GM23338 (cell line): ENCODE measurements at places on chromosomes 7 and 10.

DNA sequence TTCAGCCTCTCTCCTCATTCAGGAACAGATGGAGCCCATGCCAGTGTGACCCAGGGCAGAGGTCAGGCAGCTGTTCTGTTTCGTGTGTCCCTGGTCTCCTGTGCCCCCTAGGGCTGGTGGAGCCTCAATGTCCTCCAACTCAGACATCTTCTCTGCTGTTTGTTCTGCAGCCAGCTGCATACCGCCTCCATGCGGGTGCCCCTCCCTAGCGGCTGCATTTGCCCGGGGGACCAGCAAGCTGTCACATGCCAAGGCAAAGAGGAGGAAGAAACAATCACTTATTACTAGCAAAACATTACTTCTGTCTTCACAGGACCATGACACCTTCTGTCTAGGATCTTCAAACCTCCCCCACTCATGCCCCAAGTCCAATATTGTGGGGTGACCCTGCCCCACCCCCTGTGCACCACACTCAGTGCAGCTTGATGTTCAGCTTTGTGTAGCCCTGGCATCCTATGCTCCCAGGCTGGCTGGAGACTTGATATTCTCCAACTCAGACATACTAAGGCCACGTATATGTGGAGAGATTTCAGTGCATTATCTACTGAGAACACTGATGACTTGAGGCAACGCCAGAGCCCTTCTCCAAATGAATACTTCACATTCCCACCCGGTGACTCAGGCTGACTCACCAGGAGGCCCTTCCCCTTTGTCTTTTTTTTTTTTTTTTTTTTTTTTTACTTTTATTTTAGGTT lies 188.9 kb downstream of the SKIDA1 start:
- peak; percentile 85 for DNase-seq

DNA sequence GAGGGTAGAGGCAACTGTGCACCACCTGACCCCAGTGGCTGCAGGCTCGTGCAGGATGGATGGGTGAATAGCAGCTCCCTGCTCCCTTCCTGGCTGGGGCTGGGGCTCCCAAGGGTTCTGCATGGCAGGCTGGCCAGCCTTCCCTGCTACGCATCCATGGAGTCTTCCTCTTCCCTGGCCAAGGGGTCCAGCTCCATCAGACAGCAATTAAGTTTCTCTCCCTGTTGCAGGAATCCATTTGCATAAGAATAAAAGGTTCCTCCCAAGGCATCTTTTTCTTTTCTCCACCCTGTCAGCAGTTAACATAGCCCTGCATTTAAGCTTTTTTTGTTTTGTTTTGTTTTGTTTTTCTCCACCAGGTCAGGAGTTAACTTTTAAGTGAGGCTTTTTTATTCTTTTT lies 10.0 kb upstream of the CPA2 start:
- peak; percentile 41 for DNase-seq

- DNase-seq, result no peak
These were observed 176.3 kb upstream of the SLC26A5 start for GRCh38 chr7:103622274-103622673.

- DNase-seq, result peak; percentile 86
These were observed 365.9 kb downstream of the REEP3 start for GRCh38 chr10:63887023-63887589.

DNA sequence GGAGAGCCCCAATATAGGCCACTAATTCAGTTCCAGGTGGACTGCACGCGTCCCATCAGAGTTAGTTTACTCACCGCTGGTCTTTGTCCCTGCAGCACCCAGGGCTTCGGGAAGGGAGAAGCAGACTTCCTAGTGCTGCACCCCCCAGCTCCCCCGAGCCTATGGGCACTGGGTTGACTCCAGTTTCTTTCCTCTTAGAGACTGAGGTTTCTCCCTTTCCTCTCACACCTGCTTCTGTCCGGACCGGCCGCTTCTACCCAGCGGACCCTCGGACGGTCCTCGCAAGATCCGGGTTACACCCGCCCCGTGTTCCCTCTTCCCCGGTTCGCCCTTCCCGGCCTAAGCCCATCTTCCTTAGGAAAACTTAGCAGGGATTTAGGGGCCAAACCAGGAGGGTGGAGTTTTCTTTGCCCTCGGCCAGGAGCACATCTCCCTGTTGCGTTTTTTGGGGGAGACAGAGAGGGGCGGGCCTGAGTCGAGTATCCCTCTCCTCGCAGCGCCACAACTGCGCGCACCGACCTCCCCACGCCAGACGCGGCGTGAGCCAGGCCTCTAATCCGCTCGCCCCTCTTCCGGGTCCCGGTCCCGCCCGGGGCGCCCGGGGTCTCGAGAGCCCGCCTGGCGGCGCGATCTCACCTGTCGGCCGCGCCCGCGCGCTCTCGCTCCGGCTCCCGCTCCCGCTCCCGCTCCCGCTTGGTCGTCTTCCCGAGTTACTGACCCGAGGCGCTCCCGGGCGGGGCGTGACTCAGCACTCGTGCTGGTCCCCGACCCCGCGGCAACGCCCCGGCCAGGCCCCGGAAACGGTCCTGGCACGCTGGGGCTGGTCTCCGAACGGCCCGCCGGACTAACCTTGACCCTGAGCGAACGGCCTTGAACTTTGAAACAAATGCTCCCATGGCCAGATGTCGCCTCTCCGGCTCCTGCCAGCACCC lies at the start of gene AIFM2:
Gene AIFM2, minus strand, starts transcription at position 728 of the 932 bp plus-strand sequence. CDS start 8,741 bp downstream, outside the sequence.
- peak; percentile 91 for DNase-seq

GRCh38 chr10:15700078-15700674 lies 19.5 kb downstream of the ITGA8 start:
- DNase-seq, result no peak

DNA sequence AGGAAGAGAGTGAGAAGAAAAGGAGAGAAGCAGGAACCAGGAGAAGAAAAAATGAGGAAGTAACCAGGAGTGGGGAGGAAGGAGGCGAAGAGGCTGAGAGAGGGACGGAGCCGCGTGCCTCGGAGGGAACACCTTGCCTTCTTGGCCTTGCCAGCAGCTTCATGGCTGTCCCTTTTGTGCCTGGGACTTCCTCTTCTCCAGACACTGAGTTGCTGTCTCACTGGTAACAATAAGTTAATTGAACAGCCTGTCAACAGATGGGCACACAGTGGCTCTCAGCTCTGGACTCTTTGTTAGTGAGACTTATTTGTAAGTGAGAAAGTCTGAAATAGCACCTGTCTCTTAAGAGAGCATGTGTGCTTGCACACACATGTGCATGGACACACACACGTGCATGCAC lies 83.2 kb downstream of the GATA3 start:
- no peak for DNase-seq

GRCh38 chr7:126937171-126937570 lies 315.6 kb downstream of the GRM8 start:
- no peak for DNase-seq

DNA sequence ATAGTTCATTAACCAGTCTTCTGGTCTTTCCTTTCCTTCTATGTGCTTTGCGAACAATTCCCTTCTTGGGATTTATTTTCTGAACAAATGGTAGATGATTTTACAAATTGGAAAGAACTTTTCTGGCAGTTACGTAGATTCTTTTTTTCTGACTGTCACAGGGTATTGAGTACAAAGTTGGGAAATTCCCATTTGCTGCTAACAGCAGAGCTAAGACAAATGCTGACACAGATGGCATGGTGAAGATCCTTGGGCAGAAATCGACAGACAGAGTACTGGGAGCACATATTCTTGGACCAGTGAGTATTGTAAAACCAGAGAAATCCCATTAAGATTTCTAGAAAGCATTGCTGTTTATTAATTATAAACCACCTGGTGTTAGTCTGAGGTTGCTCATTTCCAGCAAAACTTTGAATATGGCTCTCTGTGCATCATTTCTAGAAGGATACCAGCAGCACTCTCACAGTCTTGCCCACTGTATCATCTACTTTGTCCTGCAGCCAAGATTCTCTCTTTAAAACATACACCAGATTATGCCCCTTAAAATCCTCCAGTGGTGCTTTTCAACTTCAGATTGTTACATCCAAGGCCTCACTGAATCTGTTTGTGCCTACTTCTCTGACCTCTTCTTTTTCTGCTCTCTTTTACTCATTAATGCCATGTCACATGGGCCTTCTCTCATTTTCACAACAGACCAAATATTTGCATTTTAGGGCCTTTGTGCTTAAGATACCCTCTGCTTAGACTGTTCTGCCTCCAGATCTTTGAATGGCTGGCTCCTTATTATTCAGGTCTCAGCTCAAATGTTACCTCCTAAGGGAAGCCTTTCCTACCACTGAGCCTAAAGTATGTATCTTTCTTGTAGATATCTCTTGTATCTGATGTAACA lies 27.0 kb downstream of the DLD start:
- no peak for DNase-seq

- peak; percentile 30 for DNase-seq
These were observed 53.6 kb downstream of the AFAP1L2 start for GRCh38 chr10:114350751-114351150.

DNA sequence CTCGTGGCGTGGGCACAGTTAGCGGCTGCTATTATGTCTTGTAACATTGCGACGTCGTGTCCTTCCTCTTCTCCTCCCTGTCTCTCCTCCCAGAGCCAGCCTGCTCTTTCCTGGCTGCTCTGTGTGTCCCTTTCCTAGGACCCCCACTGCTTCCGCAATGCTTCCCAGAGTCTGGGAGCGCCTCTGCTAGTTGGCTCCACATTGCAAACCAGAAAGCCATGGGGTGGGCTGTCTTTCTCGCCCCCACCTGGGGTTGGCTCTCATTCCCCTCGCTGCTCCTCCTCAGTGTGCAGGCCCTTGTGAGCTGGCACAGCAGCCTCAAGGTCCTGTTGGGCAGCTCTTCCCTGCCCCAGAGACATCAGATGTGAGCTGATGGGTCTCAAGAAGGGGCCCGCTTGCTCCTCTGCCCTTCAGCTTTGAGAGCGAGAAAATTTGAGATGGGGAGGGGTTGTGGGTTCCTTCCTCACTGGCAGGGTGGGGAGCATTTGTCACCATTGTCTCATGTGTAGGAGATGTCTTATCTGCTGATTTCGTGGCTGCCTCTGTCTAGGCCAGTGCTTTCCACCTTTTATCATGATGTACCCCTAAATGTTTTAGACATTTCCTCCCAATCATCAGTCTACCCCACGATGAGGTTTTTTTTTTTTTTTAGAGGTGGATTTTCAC lies 3.3 kb downstream of the ADAMTS14 start:
- no peak for DNase-seq

DNA sequence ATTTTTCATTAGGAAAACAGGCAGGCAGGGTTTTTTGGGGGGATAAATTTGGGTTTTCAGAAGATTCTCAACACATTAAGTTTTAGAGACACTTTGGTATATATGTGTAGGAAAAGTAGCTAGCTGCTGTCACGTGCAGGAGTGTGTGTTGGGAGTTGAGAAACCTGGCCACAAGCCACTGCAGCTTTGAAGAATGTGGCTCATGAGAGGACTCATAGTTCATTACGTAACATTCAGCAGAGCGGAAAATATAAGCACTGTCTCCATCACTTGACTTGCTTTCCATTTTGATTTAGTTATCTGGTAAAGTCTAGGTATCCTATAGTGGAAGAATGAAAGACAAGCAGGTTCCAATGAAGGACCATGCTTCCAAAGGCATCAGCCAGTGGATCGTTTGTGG lies 31.2 kb downstream of the SMNDC1 start:
- DNase-seq, result no peak

DNA sequence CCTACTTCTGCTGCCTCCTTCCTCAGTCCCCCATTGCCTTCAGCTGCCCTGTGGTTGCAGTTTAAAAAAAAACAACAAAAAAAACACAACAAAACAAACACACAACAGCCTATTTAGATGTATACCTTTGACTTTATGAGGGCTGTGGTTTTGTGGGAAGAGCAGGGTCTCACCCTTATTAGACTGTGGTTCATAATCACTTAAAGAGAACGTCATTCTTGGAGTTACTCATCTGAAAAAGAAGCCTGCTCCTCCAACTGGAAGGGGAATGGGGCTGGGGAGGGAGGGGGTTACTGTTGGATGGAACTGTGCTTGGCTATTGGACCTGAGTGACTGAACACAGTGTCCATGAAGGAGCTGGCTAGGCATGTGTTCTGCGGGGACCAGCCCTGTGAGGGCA lies 48.1 kb downstream of the SDK1 start:
- DNase-seq, result no peak

DNA sequence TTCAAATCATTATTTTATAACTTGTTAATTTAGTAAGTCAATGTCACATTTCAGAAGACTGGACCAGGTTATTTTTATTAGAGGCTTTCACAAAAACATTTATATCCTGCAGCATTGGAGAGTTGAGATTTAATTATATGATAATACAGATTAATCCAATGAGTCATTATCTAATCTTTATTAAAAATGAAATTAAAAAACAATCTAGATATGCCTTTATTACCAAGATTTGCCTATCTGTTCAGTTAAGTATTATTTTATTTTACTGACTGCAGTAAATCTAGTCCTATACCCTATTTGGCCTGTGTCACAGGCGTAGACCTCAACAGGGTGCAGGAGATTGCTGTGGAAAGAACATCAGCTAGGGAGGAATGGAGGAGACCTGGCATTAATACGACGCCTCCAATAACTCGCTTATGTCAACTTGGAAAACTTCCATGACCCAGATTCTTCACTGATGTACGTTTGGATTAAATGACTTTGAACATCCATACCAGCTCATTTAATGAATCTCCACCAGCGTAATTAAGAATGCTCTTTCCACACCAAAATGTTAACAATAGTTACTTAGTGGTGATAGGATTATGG lies 18.2 kb downstream of the PAXIP1 start:
- DNase-seq, result no peak

DNA sequence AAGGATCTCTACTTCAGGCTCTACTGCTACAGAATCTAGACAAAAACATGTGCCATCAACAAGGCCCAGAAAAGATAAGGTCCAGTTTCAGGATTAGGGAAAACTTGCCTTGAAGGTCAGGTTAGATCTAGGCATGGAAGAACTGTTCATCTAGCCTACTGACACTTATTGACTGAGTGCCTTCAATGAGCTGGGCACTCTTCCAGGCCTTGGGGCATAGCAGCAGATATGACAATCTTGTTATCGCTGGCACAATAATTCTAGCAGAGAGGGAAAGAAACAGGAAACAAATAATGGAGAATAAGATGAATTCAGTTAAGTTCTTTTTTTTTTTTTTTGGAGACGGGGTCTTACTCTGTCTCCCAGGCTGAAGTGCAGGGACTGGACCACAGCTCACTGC lies 71.6 kb downstream of the ADCYAP1R1 start:
- DNase-seq, result no peak

DNA sequence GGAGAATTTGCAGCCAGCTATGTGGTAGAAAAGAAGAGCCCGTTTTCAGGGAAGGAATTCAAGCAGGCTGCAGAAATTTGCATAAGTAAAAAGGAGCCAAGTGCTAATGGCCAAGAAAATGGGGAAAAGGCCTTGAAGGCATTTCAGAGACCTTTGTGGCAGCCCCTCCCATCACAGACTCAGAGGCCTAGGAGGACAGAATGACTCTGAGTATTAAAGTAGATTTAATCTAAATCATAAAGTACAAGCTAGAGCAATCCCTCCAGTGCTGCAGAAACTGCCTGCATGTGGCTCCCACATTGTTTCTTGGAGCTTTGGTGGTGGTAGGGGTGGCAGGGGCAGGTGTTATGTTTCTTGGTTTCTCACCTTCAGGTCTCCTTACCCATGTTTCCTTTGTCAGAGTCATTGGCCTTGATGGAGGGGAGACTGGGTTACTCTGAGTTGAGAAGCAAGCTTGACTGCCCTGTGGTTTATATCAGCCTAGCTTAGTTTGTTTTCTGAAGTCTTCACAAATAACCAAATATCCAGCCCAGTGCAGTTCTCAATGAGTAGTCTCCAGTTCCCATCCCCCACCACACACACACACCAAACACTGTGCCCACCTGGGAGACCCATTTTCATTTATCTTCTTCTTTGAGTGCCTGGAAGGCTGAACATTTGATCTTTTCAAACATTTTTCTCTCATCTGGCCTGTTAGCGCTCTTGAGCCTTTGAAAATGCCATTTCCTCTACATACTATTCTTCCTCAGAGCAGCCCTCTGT lies 34.5 kb downstream of the ITPRIP start:
- DNase-seq, result no peak
